ENCODE measurements at places on chromosomes 1 and 21. TPM values are rescaled to one million over a fixed set of nuclear protein-coding genes. Genes with fewer than 3 reads are reported as not detected.

The CITED4 gene
- 10.0 TPM for total RNA-seq

The SMIM1 gene
- total RNA-seq = not detected

- H3K36me3 ChIP-seq = no peaks in the 10 kb centered on the region
- H3K27me3 ChIP-seq = no peaks in the 10 kb centered on the region
- no peak overlapping the region for H3K27ac ChIP-seq
- no peak overlapping the region for H3K4me3 ChIP-seq
- no peaks in the 10 kb centered on the region for H3K4me1 ChIP-seq
- DNase-seq = no peak
Observed at GRCh38 chr1:190172651-190173430, 304.8 kb downstream of the BRINP3 start.

DNA sequence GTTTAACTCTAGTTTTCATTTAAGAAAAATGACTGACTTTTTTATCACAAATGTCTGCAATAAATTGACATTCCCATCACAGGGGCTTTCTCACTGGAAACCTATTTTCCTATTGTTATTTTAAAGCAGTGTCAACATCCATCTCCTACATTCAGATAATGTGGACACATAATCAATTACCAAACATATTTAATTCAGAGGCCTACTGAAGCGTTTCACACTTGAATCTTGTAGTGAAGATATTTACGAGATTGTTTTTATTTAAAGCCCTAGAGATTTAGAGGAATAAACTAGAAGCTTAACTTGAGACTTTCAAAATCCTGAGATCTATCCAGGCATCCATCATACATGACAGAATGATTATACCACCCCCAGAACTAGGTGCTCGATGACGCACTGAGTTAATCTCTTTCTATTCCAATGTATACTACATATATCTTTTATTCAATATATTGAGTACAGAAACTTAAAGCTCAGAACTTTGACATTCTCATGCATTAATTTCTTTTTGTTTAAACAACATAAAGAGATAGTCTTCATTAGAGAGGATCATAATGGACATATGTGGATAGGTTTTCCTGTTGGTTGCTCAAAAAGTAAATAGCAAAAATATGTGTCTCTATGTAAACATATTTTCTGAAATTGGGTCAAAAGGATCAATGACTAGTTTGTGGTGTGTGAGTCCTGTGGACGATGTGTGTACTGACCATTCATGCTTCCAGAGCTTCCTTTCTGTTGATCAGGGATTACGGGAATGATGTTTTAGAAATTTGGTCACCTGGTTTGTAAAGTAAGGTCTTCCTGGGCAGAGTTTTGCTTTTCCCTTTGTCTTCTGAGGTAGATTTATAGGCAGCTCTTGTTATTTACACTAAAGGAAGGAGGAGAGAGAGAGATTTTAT lies 171.5 kb upstream of the HMCN1 start:
- no peaks in the 10 kb centered on the region for H3K27me3 ChIP-seq
- H3K4me3 ChIP-seq = no peak overlapping the region
- no peak overlapping the region for H3K27ac ChIP-seq
- peaks cover 16% of the 10 kb centered on the region for H3K36me3 ChIP-seq

GRCh38 chr1:185208626-185209180 lies 51.7 kb downstream of the SWT1 start:
- no peaks in the 10 kb centered on the region for H3K4me1 ChIP-seq
- no peak overlapping the region for H3K4me3 ChIP-seq
- no peaks in the 10 kb centered on the region for H3K27me3 ChIP-seq
- no peak for DNase-seq
- H3K36me3 ChIP-seq = peaks cover 4% of the 10 kb centered on the region
- no peak overlapping the region for H3K27ac ChIP-seq

- no peaks in the 10 kb centered on the region for H3K27me3 ChIP-seq
- H3K4me1 ChIP-seq = peaks cover 19% of the 10 kb centered on the region
- peak; percentile 17 for DNase-seq
Observed at GRCh38 chr1:109630898-109631512, 11.4 kb downstream of the AMPD2 start.

The GLIS1 gene
- total RNA-seq = not detected

GRCh38 chr1:24321126-24321525 lies 2.0 kb downstream of the GRHL3 start:
- peaks cover 42% of the 10 kb centered on the region for H3K4me1 ChIP-seq
- H3K27ac ChIP-seq = no peak overlapping the region
- peak overlapping the region; percentile 9 for H3K4me3 ChIP-seq
- no peak for DNase-seq
- H3K27me3 ChIP-seq = peaks cover 87% of the 10 kb centered on the region

- no peak for DNase-seq
- no peaks in the 10 kb centered on the region for H3K36me3 ChIP-seq
- no peak overlapping the region for H3K4me3 ChIP-seq
- no peaks in the 10 kb centered on the region for H3K27me3 ChIP-seq
- H3K27ac ChIP-seq = no peak overlapping the region
- H3K4me1 ChIP-seq = peaks cover 2% of the 10 kb centered on the region
Observed at GRCh38 chr21:45910155-45910547, 71.4 kb upstream of the COL6A1 start.

The VASH2 gene
- total RNA-seq = 0.21 TPM

GRCh38 chr1:113929750-113930498 lies 800 bp downstream of the HIPK1 start:
- H3K36me3 ChIP-seq = peaks cover 18% of the 10 kb centered on the region
- DNase-seq = peak; percentile 67
- peaks cover 49% of the 10 kb centered on the region for H3K4me1 ChIP-seq
- H3K4me3 ChIP-seq = peak overlapping the region; percentile 95
- peak overlapping the region; percentile 94 for H3K27ac ChIP-seq

- no peak overlapping the region for H3K27ac ChIP-seq
- peak; percentile 13 for DNase-seq
- H3K27me3 ChIP-seq = peaks cover 3% of the 10 kb centered on the region
- no peak overlapping the region for H3K4me3 ChIP-seq
- no peaks in the 10 kb centered on the region for H3K36me3 ChIP-seq
- no peaks in the 10 kb centered on the region for H3K4me1 ChIP-seq
Observed at GRCh38 chr1:227793948-227794816, 21.3 kb upstream of the PRSS38 start.

DNA sequence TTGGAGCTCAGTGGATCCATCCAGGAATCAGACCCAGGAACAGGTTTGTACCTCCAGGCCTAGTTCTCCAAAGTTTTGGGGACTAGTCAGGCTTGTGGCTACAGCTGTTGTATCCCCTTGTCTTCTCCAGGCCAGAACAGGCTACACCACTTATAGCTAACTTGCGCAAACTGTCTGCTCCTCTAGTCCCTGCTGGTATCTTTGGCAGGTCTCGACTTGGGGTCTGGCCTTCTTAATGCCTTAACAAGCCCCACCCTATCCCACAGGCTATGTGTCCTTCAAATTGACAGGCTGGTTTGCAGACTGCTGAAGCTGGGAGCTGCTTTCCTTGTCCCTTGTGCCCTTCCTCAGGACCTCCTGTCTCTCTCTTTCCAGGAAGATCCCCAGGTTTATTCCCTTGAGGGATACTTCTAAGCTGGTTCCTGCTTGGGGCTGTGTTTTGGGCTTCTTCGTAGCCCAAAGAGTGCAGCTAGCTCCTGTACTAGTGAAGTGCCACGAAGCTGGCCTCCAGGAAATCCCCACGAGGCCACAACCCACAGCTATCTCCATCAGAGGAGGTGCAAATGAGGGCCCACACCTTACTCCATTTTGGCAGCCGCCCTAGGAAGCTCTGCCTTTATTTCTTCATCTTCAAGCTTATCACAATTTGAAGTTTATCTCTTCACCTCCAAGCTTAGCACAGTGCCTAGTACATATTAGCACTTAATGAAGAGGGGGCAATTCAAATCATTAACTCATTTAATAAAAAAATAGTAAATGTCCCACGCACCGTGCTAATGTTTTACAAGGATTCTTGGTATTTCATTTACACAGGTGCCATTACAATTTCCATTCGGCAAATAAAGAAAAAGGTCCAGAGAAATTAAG lies 683 bp upstream of the DMAP1 start:
- peaks cover 27% of the 10 kb centered on the region for H3K4me1 ChIP-seq
- peak; percentile 64 for DNase-seq
- H3K4me3 ChIP-seq = peak overlapping the region; percentile 95
- H3K27me3 ChIP-seq = peaks cover 4% of the 10 kb centered on the region
- peak overlapping the region; percentile 92 for H3K27ac ChIP-seq
- H3K36me3 ChIP-seq = peaks cover 11% of the 10 kb centered on the region

DNA sequence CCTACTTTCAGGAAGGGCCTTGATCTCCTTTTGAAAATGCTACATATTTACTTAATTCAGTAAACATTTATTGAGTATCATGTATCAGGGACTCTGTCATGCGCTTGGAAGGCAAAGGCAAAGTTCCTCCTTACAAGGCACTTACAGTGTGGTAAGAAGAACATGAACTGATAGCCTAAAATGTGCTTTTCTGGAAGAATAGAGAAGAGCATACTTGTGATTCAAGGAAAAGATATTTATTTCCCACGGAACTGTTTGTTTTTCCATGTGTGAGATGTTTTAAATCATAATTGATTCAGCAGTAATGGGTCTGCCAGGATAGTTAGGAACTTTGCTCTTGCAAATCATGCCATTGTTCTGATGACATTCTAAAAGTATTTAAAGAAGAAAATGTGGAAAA lies 110.1 kb upstream of the ZNHIT6 start:
- no peak overlapping the region for H3K27ac ChIP-seq
- no peaks in the 10 kb centered on the region for H3K36me3 ChIP-seq
- no peaks in the 10 kb centered on the region for H3K4me1 ChIP-seq
- DNase-seq = no peak
- H3K4me3 ChIP-seq = no peak overlapping the region
- H3K27me3 ChIP-seq = no peaks in the 10 kb centered on the region

Data from activated CD8-positive, alpha-beta T cell treated with anti-CD3 and anti-CD28 coated beads, Interleukin-2, amount 10 ng/mL, durations not matched to agents 7 days and 5 days (primary cell).